ENCODE measurements at places on chromosomes 5 and 9.

- no peak for DNase-seq
Measured at GRCh38 chr5:35282810-35283209, 52.5 kb upstream of the PRLR start.

GRCh38 chr5:140312791-140313189, 9.9 kb upstream of the PFDN1 start:
- no peak for DNase-seq

GRCh38 chr5:8848997-8849594, 696.8 kb downstream of the SEMA5A start:
- DNase-seq: no peak

GRCh38 chr5:15124871-15125568, 253.4 kb upstream of the ANKH start:
- no peak for DNase-seq

DNA sequence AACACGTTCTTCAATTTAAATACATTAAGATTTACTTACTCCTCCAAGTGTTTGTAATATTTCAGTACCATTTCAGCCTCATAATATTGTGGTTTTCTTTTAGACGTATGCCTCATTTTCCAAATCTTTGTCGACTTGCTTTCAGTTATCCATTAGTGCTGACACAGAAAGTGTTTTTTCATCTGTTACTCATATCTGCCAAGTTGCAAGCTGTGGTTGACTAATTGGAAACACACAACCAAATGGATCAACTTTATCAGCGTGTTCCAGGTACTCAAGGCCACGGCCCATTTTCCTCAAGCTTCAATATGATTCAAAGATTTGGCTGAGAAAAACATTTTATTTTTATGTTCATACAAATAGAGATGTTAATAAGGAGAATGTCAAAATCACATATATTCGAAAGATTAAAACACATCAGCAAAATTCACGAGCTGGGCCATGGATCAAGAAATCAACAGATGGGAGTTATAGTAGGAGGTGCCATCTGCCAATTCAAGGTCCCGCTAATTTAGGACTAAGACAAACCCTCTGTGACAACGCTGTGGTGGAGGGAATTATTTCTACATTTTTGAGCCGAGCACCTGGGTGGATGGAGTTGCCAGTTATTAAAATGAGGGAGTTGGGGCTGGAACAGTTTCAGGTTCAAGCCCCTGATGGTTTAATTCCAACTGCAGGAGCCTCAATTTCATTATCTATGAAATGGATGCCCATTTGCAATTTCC, 27.2 kb upstream of the CCNJL start:
- no peak for DNase-seq

DNA sequence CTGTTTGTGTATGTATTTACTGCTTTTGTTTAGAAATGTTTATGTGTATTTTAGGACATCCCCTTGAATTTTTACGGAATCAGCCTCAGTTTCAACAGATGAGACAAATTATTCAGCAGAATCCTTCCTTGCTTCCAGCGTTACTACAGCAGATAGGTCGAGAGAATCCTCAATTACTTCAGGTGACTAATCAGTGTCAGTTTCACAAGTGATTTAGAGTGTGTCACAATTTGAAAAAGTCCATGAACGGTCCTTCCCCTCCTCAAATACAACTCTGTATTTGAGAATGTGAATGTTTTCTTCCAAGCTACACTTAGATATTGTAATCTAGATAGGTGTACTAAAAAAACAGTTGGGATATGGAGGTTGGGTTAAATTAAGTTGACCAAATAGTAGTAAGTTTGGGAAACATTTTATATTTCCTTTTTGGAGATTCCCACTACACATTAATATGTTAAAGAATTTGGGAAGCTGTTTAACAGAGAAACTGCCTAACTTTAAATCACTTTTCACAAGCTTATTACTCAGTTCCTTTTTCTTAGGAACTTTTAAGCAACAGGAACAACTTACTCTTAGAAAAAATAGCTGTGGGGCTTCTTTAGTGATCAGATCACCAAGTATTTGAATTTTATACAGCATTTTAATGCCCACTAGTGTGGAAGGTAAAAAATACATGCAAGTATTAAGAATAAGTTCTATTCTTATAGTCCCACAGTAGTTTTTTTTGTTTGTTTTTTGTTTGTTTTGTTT, 40.9 kb downstream of the RAD23B start:
- no peak for DNase-seq

GRCh38 chr5:56432321-56432720, 199.2 kb upstream of the ANKRD55 start:
- DNase-seq: no peak

DNA sequence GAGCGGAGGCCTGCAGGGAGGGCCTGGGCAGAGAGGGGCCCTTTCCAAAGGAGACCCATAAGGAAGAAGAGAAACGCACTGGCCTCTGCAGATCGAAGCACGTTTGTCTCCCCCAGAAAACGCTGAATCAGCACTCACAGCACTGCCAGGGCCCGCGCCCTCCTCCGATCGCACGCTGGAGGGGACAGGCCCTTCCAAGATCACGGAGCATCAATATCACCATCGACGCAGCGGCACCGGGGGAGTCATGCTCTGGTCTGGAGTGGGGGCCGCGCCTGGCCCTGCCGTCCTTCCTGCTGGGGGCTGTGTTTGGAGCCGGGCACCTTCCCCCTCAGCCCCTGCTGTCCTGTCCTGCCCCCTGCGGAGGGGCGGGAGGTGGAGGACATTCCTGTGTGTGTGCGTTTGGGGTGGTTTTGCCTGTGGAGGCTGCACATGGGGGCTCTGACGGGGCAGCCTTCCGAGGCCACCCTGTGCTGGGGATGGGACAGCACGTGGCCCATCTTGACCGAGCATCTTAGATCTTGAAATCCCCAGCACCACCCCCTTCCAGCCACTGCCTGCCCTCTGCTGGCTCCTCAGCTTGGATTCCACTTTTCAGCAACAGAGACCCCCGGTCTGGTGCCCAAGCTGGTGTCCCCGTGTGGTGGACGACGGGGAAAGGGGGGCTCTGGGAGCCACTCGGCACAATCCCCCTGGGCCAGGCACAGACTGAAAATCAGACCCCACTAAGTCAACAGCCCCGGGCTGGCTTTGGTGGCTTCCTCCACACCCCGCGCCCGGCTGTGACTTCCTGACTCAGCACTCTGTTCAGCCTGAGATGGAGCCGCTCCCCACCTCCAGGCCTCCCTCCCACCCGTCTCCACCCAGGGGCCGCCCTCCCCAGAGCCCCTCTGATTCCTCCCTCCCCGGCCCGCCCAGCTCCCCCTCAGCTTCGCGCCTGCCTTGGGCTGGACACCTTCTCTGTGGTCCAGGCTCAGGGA, 8.3 kb downstream of the TMEM250 start:
- DNase-seq: no peak

- no peak for DNase-seq
Measured at GRCh38 chr9:137458194-137459151, 661 bp downstream of the NSMF start.

- DNase-seq: peak; percentile 8
Measured at GRCh38 chr5:74865804-74866595, at the start of gene FAM169A. Gene FAM169A, minus strand, starts transcription at chr5:74866387. Its CDS starts 24,711 bp downstream, at chr5:74841676.

DNA sequence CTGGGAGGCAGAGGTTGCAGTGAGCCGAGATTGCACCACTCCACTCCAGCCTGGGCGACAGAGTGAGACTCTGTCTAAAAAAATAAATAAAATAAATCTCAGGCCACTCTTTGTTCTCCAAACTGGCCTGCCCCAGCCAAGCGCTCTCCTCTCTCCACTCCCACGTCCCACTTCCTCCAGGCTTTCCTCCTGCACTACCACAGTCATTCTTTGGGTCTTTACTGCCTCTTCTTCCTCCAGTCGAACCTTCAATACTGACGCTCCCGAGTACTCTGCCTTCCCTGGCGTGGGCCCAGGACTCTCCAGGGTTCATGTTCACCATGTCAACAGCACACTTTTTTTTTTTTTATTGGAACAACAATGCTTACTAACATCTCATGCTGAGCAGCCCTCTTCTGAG, 23.9 kb downstream of the RNF130 start:
- no peak for DNase-seq

GRCh38 chr5:149088686-149089085, 25.8 kb upstream of the SH3TC2 start:
- no peak for DNase-seq

GRCh38 chr5:6572825-6573380, 59.9 kb downstream of the NSUN2 start:
- DNase-seq: no peak

- DNase-seq: no peak
Measured at GRCh38 chr5:129361441-129362025, 98.6 kb upstream of the ADAMTS19 start.

- no peak for DNase-seq
Measured at GRCh38 chr5:16865151-16865550, 70.9 kb downstream of the MYO10 start.

- DNase-seq: no peak
Measured at GRCh38 chr5:72121780-72122445, 14.6 kb downstream of the MAP1B start.

GRCh38 chr9:135533113-135533512, 11.9 kb downstream of the LCN1 start:
- no peak for DNase-seq

- no peak for DNase-seq
Measured at GRCh38 chr5:56851258-56851941, 36.1 kb downstream of the MAP3K1 start.

GRCh38 chr5:88119535-88120125, 149.0 kb downstream of the TMEM161B start:
- no peak for DNase-seq

- DNase-seq: no peak
Measured at GRCh38 chr9:69760278-69760610, 433 bp upstream of the PTAR1 start.

DNA sequence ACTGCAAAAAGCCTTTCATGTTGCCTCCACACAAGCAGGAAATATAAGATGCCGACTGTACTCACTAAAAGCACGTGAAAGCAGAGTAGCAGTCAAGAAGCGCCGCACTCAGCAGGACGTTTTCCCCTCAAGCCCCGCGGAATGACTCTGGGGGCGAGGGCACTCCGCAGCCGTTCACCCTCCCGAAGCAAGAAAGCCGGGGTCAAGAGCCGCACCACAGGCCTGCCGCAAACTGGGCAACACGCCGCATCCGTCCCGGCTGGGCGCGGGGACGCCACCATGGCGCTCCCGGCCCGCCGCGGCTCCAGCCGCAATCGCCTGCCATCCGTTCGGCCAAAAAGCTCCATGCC, 364 bp downstream of the RPS6 start:
- no peak for DNase-seq

DNA sequence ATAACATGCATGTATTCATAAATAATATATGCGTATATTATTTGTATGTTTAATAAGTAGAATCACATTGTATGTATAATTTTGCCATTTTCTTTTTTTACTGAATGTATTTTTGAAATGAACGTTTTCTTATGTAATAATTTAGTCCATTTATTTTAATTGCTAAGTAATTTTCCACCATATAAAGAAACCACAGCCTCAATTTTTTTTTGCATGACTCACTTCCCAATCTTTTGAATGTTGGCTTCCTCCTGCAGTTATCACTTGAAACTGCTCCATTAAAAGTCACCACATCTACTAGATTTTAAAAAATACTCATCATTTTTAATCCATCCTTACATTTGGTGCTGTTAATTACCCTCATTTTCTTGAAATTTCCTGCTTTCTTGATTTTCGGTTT, 363.3 kb upstream of the MEF2C start:
- DNase-seq: no peak

- DNase-seq: no peak
Measured at GRCh38 chr5:38681029-38681706, 124.7 kb upstream of the LIFR start.
